ENCODE measurements at places on chromosomes 1 and 21.

- DNase-seq: peak; percentile 18
Measured at GRCh38 chr1:200654660-200655059, 15.0 kb downstream of the DDX59 start.

DNA sequence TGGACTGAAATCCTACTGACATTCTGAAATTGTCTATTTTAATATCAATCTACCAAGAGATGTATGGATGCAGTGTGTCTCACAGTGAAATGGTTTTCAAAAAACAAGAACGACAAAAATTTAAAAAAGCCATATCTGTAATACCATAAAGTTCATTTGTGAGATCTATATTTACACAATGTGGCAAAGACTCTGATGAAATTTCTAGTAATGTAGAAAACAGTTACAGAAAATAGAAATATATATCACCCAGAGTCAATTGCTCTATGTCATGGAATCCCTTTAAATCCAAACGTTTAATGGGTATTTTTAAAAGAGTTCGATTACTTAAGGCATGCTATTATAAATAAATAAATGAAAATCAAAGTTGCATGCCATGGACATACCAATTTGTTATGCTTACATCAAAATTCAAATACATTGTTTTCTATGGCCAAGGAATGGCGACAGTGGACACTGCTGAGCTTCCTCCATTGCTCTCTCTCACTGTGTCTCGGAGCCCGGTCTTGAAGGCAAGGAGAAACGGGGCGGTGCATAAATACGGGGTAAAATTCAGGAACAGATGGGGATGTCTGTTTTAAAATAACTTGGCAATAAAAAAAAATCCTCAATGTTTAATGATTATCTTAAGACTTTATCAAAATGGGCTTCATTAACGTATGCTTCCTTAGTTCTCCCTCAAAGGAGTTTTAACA, 37.0 kb upstream of the SAMSN1 start:
- DNase-seq: no peak

GRCh38 chr1:96557336-96557735, 164.2 kb upstream of the PTBP2 start:
- peak; percentile 63 for DNase-seq

DNA sequence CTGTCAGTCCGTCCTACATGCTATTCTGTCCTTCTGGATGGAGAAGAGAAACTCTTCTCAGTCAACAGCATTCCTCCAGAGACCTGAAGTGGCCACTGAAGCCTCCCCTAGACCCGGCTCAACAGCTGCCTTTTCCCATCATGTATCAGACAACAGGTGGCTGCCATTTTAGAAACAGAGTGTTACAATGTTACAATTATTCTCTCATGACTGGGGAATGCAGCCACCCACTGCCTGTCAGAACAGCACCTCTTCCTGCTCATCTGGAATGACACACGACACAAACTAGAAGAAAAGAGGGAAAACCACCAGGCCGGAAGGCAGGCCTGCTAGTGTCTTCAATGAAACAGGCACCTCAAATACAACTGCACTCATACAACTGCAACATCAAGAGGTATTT, 105.3 kb downstream of the PGBD5 start:
- DNase-seq: no peak

GRCh38 chr1:181317261-181317930, 165.9 kb upstream of the CACNA1E start:
- peak; percentile 25 for DNase-seq

DNA sequence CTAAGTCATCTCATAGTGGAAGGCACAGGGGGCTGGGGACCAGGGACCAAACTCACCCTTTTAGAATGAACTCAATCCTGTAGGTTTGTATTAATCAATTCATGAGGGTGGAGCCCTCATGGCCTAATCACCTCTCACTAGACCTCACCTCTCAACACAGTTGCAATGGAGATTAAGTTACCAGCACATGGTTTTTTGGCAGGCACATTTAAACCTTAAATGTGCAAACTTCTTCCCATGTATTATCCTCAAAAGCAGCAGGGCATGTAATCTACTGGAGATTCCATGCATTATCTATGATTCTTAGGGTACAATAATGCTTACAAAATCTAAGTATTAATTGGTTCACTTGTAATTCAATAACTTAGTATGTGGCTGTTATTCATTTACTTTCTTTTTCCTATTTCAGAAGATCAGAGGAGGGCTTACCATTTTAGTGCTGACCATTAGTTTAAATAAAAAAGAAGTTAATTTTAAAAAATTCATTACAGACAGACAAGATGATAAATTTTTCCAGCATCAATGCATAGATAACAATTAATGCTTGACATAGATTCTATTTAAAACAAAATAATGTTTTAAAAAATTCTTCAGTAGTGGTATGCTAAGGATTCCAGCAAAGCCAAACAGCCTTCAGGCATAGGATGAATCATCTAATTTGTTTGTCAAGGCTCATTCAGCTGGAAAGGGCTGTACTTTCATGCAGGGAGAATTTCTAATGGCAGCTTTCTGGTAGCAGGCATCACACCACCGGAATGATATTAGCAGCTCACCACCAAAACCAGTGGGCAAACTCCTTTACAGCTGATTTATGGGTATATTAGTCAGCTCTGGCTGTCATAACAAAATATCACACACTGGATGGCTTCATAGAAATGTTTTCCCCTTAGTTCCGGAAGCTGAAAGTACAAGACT, 124.6 kb upstream of the ZNF648 start:
- DNase-seq: peak; percentile 92

- peak; percentile 83 for DNase-seq
Measured at GRCh38 chr1:119646521-119647227, 1.4 kb downstream of the ZNF697 start.

- no peak for DNase-seq
Measured at GRCh38 chr1:233570216-233570615, 43.7 kb upstream of the KCNK1 start.

- no peak for DNase-seq
Measured at GRCh38 chr1:172726740-172727139, 67.8 kb downstream of the FASLG start.

- DNase-seq: peak; percentile 95
Measured at GRCh38 chr1:51583532-51583931, 33.4 kb upstream of the OSBPL9 start.

DNA sequence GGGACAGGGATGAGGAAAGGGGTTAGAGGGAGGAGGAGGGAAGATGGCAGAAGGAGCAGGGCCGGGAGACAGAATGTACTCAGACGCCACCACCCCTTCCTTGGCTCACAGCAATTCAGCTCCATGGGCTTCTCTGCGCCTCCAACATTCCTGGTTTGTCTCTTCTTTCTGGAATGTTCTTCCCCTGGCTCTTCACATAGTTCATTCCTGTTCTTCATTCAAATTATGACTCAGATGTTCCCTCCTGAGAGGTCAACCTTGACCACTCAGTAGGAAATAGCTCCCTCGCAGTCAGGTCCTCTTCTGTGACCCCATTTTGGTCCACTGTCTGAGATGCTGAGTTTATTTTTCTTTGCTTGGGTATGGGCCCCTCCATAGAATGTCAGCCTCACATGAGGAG, 203.2 kb downstream of the C1orf94 start:
- peak; percentile 5 for DNase-seq

DNA sequence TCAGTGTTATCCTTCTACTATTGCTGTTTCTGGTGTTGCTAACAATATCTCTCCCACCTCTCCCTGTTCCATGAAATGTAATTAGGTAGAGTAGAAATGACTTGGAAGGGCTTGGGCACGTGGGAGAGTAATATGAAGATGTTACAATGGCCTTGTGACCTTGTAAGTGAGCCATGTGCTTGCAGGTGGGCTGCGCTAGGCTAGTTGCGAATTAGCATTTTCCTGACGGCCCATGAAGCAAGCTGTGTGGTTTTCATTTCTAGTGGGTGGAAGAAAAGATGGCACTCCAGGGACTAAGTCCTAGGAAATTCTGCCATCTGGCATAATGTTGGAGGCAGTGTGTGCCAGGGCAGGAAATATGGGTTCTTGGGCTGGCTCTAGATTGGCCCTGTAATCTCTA, 7.8 kb upstream of the DDX20 start:
- no peak for DNase-seq

- DNase-seq: no peak
Measured at GRCh38 chr1:20180129-20180843, 5.6 kb upstream of the UBXN10 start.

DNA sequence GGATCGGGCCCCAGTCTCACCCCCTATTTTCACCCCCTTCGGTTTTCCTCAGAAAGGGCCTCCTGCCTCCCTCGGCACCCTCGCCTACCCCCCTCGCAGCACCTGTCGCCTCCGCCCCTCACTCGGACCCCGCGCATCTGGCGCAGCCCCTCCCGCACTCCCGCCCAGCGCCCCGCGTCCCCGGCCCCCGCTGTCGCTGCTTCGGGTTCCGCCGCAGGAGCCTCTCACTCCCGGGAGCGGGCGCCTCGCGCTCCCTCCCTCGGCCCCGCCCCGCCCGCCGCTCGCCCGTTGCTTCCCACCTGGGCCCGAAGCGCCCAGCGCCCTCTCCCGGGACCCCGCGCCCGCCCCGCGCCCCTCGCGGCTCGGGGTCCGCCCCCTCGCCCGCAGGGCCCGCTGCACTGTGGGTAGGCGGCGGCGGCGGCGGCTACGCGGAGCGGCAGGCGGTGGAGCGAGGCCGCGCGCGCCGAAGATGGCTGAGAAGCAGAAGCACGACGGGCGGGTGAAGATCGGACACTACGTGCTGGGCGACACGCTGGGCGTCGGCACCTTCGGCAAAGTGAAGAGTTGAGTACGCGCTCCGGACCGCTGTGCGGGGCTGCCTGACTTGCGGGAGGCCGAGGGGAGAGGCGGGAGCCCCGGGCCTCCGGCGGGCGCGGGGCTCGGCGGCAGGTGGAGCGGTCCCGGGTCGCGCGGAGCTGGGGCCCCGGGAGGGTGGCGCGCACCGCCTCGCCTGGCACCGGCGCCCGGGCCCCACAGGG, at the start of gene PRKAA2:
Gene PRKAA2 (plus strand): TSS at position 396 of the 758 bp plus-strand sequence. CDS start 74 bp downstream, at position 470.
- DNase-seq: peak; percentile 69
